ENCODE measurements at places on chromosomes 16 and 17. TPM values are rescaled to one million over a fixed set of nuclear protein-coding genes. Genes with fewer than 3 reads are reported as not detected.

GRCh38 chr16:56300242-56300623, 108.9 kb downstream of the GNAO1 start:
- no peak overlapping the region for H3K4me3 ChIP-seq
- no peak overlapping the region for H3K27ac ChIP-seq
- no peaks in the 10 kb centered on the region for H3K4me1 ChIP-seq
- H3K27me3 ChIP-seq = no peaks in the 10 kb centered on the region

Gene CDR2L
- 1.7 TPM for total RNA-seq

- no peaks in the 10 kb centered on the region for H3K36me3 ChIP-seq
- no peak overlapping the region for H3K27ac ChIP-seq
- peaks cover 18% of the 10 kb centered on the region for H3K4me1 ChIP-seq
- H3K27me3 ChIP-seq = no peaks in the 10 kb centered on the region
- no peak for DNase-seq
Observed at GRCh38 chr16:88749358-88749757, 35.7 kb downstream of the PIEZO1 start.

GRCh38 chr17:73799096-73799495, 154.9 kb upstream of the SDK2 start:
- no peaks in the 10 kb centered on the region for H3K36me3 ChIP-seq
- no peaks in the 10 kb centered on the region for H3K27me3 ChIP-seq
- H3K4me1 ChIP-seq = peaks cover 5% of the 10 kb centered on the region
- H3K4me3 ChIP-seq = no peak overlapping the region
- DNase-seq = no peak

DNA sequence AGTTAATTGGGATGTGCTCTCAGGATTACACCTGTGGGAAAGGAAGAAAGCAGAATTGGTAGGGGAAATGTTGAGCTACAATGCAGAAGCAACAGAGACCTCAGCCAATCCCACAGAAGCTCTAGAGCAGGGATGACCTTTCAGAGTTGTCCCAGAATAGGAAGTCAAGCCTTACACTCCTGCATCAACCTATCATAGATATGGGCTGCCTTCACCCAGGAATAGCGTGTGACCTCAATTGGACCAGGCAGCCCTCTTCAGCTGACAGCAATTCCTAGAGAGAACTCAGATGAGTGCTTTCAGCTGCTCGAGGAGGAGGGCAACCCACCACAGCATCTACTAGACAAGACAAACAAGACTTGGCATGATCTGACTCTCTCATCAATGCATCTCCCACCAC, 189.7 kb downstream of the TMEM132E start:
- no peak overlapping the region for H3K4me3 ChIP-seq
- H3K36me3 ChIP-seq = no peaks in the 10 kb centered on the region
- no peak for DNase-seq

DNA sequence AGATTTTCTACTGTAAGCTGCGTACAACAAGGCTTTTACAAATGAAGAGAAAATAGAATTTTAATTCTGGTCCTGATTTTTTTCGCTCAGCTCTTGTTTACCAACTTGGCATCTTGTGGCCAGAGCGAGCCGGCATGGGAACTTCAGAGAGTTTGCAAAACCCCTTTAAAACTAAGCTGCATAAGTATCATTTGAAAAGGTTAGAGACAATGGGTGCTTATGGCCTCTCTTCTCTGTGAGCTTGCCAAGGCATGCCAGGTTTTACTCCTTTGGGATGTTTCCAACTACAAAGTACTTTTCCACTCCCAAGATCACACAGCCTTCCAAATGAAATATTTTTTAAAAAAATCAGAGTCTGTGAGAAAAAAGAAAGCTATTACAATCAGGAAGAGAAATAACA, 62.4 kb upstream of the FA2H start:
- DNase-seq = no peak
- H3K4me1 ChIP-seq = no peaks in the 10 kb centered on the region
- H3K36me3 ChIP-seq = no peaks in the 10 kb centered on the region
- no peak overlapping the region for H3K4me3 ChIP-seq
- no peaks in the 10 kb centered on the region for H3K27me3 ChIP-seq
- H3K27ac ChIP-seq = no peak overlapping the region

All from CD8-positive, alpha-beta memory T cell (primary cell).